Left renal cortex interstitium (tissue), 4 donors: ENCODE measurements at places on chromosomes 3 and 15.

DNA sequence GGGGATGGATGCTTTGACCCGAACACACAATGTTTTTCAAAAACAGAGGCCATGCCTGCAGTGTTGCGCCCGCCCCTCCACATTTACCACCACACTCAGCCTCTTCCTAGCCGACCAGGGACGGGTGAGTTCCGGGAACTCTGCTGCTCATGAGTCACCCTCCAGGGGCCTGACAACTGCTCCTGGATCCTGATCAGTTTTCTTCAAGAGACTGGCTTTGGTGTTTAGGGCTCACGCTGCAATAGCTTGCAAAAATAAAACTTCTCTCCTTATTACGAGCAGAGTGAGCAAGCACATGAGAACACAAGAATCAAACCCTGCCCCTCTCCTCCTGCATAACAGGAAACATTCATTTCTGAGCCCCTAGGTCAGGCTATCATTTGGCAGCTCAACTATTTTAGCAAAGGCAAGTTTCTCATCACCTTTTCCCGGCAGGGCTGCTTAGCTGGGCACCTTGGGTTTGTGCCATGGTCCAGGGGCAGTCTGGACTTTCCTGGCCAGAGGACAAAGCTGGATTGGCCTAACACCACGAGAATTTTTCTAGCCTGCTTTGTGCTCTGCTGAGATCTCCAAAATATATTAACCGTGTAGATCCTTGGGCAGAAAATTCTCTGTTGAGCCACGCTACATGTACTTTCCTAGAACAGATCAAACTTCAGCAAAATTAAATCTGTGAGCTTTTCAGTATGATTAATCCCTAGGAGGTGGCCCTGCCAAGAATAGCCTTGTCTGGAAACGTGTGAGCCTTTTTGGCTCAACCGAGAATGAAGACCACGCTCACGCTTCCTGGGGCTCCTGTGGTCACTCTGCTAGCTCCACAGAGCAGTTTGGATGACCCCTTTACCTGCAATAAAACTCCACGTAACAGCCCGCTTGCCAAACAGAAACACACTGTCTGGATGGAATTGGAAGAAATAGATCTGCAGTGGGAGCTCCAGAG lies 52.7 kb upstream of the SPATA12 start:
- DNase-seq: no peak

- DNase-seq: no peak
Observed at GRCh38 chr3:58742239-58742638, 75.7 kb upstream of the FAM3D start.

- no peak for DNase-seq
Observed at GRCh38 chr3:125194849-125195601, 17.5 kb downstream of the SLC12A8 start.

DNA sequence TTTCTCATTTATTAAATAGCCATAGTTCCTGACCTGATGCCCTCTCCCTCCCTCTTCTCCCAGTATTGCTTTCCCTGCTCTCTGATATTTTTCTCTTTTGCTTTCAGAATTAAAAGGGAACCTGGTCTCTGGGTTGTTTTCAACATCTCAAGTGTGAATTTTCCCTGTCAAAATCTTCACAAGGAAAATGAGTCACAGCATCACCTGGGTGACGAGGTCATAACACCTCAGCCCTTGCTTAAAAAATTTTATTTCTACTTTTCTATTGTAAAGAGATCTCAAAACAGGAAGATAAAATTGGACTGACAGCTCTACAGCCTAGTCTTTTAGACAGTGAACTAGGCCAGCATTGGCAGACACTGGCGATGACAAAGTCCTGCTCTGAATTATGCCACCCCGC lies 40.1 kb downstream of the GAP43 start:
- DNase-seq: no peak

DNA sequence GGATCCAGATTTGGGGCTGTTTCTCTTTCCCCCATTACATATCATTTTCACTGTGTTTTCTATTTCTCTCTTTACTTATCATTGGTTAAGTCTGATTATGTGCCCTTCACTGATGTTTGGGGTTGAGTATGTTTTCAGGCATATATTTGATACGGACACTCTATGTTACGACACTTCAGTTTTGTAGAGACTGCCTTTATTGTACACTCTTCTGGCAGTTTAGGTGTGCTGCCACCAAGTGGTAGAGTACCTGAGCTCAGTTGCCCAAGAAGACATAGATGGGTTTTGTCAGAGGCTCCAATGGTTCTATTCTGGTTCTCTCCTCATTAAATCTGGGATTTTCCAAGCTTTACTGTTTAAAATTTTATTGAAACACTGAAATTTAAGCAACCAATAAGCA lies 255.0 kb upstream of the ROPN1 start:
- DNase-seq: no peak

DNA sequence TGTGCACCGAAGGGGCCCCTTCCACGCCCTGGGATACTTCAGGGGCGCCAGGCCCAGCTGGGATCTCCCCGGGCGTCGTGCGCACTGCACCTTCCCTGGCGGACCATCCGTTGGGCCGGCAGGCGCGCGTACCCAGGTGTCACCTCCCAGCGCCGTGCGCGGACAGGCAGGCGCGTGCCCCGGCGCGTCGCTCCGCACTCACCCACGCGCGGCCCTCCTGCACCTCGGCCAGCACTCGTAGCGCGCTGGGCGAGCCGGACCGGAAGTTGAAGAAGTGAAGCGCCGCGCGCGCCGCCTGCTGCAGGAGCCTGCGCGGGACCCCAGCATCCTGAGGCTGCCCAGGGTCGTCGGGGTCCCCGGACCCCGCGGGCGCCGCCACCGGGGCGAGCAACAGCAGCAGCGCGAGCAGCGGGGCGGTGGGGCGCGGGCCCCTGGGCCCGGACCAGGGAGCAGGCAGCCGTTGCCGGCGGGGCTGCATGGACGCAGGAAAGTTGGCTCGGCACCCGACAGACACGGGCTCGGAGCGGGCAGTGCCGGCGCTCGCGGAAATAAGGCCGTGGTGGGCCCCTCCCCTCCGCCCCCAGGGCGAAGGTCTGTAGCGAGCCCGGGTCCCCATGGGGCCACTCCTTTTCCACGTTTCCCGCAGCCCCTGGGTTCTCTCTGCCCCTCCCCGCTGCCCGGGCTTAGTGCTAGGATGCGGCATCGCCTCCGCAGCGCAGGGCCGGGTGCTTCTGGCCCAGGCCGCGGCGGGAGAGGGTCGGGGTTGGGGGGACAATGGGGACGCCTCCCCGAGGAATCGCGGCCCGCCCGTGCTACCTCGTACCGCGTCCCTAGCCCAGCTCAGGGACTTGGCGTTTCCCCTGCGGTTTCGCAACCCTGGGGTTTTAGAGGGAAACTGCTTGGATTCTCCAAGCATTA lies at the start of gene RARRES1:
RARRES1 (minus strand) TSS at position 520 of the 918 bp plus-strand sequence; CDS start at position 478, 42 bp downstream.
- no peak for DNase-seq

- DNase-seq: no peak
Observed at GRCh38 chr3:105399611-105400010, 32.9 kb downstream of the ALCAM start.

GRCh38 chr3:70702132-70702531 lies 389.7 kb upstream of the MDFIC2 start:
- no peak for DNase-seq

GRCh38 chr15:26721232-26721967 lies 51.5 kb downstream of the GABRB3 start:
- DNase-seq: no peak

DNA sequence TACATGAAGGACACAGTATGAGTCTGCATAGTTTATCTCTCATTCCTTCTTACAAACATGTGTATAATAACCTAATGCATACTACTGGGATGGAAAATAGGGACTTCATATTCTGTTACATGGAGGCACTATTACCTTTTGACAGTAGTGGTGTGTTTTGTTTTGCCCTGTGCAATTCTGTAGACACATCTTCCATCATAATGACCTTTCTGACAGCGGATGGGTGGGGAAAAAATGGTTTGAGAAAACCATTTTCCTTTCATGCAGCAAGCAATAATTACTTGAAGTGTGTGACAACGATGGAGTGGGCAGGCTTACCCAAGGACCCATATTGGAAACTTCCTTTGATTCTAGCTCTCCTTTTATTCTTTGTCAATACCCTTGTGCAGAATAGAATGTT lies 153.6 kb upstream of the ONECUT1 start:
- DNase-seq: no peak

DNA sequence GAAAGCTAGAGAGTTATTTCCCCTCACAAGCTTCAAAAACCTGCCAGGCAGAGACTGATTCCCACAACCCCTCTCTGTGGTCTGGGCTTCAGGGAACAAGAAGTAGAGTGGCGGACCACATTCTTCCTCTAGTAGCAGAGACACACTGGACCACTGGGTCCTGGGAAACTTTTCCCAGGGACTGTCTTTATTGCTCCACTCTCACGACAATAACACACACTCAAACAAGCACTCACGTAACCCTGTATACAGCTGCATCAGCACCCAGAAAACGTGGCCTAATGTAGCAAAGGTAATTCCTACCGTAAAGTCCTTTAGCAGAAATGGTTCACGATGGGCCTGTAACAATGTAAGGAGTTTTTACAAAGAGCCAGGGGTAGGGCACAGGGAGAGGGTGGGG lies 27.6 kb downstream of the CPOX start:
- no peak for DNase-seq
